Ammon's horn (tissue), 1 donor: ENCODE measurements at places on chromosomes 11 and 22.
A peak's percentile ranks its signal among the peaks of the same experiment; 100 is the strongest.

DNA sequence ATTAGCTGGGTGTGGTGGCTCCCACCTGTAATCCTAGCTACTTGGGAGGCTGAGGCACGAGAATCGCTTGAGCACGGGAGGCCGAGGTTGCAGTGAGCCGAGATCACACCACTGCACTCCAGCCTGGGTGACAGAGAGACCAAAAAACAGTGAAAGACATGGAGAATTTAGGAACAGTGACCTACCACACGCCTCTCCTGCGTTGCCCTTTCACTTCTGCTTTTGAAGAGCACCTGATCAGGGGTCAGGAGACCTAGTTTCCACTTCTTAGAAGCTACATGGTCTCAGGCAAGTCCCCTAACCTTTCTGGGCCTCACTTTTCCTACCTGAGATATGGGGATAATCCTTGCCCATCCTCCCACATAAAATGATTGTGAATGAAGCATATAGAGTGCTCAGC is 12.2 kb downstream of the SLC35C1 start:
- no peak for DNase-seq

DNA sequence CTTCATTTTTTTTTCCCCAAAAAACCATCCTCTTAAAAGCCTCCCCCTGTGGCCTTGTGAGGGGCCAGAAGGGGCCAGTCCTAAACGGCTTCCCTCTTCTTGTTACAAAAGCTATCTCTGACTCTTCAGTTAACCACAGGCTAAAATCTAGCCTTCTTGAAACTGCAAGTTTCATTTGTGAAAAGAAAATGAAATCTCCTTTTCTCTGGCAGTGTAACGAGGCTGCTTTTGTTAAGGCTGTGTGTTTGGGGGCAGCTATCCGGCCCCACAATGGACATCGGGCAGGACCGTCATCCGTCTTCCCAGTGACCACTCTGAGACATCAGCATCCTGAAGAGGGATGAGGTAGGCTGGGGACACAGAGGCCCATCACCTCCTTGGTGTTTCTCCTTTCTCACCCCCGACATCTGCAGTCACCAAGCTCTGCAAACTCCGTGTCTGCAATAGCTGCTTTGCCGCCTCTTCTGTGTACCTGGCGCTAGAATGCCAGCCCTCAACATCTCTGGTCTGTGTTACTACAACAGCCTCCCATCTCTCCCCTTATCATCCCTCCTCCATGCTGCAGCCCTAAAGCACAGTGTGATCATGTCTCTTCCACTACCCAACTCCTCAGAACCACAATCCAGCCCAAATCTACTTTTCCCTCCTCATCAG is 94.0 kb downstream of the RCN1 start:
- no peak for DNase-seq

- DNase-seq: peak; percentile 80
Measured at GRCh38 chr11:110463153-110463552, 33.4 kb downstream of the FDX1 start.

DNA sequence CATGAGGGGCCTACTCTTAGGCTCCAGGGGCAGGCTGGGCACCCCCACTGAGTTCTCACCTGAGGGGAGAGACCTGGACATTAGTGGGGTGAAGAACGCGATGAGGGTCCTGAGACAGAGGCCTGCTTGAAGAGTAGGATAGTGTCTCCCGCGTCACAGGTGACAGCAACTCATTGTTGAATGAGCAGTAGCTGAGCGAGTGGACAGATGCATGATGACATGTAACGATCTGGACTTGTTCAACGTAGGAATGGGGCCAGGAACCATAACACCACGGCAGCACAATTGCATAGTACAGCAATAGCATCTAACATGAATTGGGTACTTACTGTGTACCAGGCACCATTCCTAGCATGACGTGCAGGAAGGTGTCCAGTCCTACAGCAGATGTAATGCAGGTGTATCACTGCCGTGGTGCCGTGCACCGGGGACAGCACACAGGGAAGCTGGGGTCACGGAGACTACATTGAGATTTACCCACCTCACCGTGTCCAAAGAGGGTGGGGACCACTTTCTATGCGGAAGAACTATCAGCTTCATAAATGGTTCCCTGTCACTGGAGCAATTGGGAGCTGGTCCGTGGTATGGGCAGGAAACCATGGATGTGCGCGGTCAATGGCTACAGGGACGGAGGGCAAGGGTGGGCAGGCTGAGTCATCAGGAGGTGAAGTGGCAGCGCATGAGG is 1019.1 kb downstream of the TBC1D22A start:
- DNase-seq: no peak

DNA sequence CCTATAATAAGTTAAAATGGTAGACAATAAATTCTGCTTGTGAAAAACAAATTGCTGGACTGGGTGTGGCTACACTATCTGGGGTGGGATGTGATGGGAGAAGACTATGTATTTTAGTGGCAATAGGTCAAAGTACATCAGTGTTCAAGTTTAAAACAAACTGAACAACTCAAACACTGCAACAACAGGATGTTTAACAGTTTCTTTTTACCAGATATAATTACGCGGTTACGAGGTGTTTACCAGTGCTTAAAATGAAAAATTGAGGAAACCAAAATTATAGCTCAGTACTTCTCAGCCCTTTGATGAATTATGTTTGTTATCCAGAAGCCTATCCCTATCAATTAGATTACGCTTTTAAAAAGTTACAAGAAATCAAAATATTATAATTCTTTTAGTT is 3.2 kb downstream of the PRDM10 start:
- no peak for DNase-seq

GRCh38 chr11:97890466-97890865 is 1130.3 kb upstream of the CNTN5 start:
- DNase-seq: peak; percentile 7

DNA sequence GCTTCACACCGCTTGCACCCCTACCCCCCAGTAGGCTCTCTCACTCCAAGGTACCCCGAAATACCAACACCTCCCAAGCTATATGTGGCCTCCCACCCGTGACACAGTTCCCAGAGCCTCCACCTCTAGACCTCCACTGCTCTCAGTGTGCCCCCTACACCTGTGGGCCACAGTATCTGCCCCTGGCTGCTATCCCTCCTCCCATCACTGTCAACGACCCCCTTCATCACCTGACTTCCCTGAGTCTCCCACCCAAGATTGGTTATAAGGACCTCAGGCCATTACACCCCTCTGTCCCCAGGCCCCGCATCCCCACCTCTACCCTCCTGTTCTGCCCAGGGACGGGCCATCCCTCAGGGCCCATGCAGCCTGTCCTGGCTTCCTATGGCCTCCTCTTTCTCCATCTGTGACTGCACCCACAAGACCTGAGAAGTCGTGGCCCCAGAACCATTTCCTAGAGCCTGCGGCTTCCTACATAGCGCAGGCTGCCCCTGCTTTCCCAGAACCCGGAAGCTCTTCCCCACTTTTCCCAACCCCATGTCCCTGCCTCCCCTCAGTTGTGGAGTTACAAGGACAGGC is 734 bp downstream of the ACR start:
- DNase-seq: no peak

DNA sequence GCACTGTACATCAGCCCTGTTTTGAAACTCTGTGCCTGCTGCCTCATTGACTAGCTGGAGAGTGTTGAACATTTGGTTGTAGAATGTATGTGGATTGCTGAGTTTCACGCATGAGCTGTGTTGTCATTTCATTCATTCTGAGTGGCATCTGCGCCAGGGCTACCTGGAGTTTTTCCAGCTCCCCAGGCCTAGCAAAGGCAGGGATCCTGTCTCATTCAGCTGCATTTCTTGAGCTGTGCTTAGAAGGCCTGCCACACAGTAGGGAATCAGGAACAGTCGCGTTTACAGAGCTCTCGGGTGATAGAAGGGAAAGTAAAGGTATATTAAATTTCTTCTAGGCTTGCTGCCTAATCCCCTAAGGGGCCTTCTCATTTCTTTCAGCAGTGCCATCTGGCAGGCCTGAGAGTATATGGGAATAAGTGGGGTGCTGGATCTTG is 44.3 kb downstream of the PTPRJ start:
- no peak for DNase-seq

DNA sequence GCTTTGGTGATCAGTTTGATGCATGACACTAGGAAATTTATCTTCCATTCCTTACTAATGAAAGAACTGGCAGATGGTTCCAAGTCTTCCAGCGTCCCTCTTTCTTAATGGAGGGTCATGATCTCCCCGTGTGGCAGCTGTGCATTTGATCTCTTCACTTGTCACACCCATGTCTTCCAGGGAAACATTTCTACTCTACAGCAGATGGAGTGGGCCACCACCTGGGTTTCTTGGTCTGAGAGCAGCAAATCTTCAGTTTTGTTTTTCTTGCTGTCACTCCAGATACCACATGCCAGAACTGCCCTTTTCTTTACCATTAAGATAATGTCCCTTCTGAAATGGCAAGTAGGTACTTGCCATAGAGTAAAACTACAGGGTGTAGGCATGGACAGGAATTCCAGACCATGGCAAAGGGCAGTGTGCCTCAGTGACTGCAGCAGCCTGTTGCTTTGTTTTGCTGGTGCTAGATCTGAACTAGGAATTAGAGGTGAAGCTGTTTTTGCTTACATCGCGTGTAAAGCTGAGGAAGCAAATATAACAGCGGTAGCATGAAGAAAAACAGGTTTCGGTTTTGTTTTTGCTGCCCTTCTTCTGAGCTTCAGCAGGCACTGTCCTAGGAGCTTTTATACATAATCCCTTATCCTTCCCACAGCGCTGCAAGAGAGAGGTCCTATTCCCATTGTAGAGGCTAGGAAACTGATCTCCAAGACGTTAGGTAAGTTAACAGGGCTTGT is 20.7 kb upstream of the C11orf96 start:
- no peak for DNase-seq

DNA sequence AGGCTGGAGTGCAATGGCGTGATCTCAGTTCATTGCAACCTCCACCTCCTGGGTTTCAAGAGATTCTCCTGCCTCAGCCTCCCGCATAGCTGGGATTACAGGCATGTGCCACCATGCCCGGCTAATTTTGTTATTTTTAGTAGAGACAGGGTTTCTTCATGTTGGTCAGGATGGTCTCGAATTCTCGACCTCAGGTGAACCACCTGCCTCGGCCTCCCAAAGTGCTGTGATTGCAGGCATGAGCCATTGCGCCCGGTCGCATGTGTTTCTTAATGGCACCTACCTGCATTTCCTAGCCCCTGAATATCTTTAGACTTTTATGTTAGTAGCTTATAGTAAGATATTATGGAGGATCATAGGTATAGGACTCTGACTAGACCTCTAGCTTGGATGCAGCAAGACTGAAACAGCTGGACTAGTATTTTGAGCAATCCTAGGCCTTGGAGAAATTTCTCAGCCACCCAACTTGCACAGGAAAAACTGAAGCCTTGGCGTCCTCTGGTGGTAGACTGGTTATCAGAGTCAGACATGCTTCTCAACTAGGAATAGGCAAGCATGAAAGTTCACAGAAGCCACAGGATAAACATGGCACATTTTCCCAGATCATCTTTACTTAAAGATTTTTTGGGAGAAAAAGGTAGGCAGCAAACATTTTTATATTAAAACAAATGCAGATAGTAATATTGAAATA is 22.7 kb upstream of the C1QTNF4 start:
- peak; percentile 82 for DNase-seq

GRCh38 chr11:102709201-102709945 is 3.8 kb upstream of the MMP27 start:
- no peak for DNase-seq

GRCh38 chr22:28480000-28480715 is 199.5 kb downstream of the TTC28 start:
- no peak for DNase-seq

- DNase-seq: no peak
Measured at GRCh38 chr11:119936426-119936825, 201.5 kb downstream of the TRIM29 start.

DNA sequence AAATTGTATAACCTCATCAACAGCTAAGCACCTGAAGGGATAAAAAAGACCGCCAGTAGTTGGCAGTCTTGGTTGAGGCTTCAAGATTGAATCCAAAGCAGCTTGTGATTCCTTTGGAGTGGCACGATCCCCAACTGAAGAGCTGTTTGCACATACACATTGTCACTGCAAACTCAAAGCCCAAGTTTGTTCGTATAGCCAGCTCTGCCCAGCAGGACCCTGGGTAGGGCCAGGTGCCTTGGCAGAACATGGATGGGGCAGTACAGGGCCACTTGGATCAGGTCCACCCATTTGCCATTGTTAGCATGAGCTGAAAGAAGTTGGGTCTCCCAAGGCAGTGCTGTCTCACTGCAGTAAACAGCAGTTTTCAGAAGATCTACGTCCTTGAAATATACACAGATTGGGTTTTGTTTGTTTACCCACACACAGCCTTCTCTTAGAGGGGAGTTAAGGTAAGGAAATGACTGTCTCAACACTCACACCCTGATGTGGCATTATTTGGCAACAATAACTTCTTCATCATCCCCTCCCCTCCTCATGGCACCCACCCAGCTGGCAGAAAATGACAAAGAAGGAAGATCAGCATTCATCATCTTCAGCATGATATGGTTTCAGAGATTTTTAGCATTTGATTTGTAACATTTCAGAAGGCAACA is 132.9 kb downstream of the COMMD9 start:
- peak; percentile 81 for DNase-seq

DNA sequence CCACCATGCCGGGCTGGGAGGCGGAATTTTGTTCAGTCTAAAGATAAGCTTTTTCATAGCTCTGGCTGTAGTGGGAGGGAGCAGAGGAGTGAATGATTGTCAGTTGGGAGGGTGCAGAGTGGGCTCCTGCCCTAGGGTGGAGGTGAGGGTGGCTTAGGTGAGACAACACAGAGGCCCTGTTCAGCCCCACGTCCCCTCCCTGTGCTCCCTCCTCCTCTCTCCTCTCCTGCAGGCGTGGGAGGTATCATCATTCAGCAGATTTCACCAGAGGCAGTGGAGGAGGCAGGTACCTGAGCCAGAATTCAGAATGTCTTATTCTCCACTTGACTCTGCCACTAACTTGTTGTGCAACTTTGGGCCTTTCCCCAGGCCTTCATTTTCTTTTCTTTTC is 1.7 kb upstream of the THRSP start:
- DNase-seq: no peak

GRCh38 chr11:124748481-124749343 is 3.3 kb downstream of the VSIG2 start:
- no peak for DNase-seq

DNA sequence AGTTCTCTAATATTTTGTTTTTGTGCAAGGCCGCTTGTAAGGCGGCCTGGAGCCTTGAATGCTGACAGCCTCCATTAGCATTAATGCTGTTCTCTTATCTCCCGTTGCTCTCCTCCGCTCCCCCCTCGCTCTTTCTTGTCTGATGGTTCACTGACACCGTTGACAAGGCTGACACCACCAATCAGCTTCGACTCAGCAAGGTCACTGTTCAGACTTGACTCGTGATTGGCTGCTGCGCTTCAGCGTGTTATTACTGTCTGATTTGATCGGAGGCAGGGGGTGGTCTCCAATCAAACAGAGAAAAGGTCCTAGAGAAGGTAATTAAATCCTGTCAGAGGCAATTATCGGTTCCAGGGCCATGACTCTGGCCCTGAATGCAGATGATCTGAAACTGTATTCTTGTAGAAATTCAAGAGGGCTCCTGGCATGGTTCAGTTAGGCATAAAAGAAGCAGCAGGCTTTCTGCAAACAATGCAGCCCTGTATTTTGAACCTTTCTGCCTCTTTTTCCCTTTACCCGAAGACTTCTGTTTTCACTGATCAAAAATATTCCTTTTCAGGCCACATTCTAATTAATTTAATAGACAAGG is 49.3 kb upstream of the MPPED2 start:
- DNase-seq: peak; percentile 97

- DNase-seq: no peak
Measured at GRCh38 chr11:91790346-91791170, 434.1 kb upstream of the FAT3 start.
